ENCODE measurements at places on chromosomes 13 and 19.

- DNase-seq = no peak
These were observed 283.1 kb downstream of the COG6 start for GRCh38 chr13:39938596-39938995.

GRCh38 chr13:35554972-35555623, 78.6 kb upstream of the MAB21L1 start:
- no peak for DNase-seq

DNA sequence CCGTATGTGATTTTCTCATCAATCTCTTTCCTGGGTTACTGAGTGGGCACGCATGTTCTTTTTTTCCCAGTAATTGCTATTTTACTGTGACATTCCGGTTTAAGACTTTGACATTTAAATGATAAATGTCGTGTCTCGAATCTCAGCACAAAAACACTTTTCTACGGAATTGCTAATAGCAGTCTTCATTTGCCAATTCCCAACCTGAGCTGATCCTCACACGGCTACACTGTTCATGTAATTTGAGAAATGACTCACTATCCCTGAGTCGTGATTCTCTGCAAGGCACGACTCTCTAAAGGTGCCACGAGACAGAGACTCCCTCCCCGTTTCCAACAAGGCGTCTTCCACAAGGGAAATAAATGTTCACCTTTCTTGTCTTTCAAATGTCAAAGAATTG, 88.7 kb upstream of the USP29 start:
- no peak for DNase-seq

DNA sequence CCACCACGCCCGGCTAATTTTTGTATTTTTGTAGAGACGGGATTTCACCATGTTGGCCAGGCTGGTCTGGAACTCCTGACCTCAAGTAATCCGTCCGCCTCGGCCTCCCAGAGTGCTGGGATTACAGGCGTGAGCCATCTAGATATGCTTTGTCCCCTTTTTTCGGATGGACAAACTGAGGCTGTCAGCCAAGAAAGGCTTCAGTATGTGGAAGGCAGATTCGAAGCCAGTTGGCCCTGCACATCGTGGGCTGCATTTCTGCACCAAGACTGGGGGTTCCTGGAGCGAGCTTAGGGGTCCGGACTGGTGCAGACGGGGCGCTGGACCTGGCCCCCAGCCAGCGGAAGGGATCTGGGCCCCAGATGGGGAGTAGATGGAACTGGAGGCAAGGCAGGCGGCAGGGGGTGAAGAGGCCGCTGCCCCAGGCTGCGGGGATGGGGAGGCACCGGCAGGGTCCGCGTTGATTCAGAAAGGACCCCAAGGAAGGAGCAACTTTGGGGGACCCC, 9.7 kb upstream of the JUND start:
- no peak for DNase-seq

GRCh38 chr19:23795462-23795861, 36.8 kb upstream of the ZNF681 start:
- DNase-seq = no peak

DNA sequence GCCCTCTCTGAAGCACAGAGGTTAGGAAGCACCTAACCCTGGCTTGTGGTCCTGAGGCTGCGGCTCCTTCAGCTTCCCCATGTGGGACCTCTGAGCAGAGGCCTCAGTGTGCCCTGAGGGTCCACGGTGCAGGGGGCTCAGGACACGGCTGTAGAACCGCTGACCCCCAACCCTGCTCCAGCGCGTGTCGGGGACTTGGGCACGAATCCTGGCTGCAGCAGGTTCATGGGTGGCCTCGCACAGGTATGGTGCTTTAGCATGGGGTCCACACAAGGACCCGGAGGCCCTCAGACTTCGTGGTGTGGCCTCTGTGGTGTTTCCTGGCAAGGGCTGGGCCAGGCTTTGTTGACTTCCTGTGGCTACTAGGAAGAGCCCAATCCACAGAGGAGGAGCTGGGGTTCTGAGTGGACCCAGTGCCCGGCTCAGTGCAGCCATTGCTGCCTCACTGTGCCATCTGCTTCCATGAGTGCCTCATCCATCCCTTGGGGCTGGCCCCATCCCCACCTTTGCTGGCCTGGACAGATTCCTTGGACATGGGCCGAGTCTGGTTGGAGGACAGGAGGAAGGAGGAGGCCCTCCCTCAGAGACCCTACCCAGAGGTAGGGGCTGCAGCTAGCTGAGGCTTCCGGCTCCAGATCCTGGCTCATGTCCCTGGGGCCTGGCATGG, 24.5 kb downstream of the ZBTB7A start:
- DNase-seq = no peak

GRCh38 chr13:92657565-92657964, 569.0 kb upstream of the GPC6 start:
- DNase-seq = no peak

DNA sequence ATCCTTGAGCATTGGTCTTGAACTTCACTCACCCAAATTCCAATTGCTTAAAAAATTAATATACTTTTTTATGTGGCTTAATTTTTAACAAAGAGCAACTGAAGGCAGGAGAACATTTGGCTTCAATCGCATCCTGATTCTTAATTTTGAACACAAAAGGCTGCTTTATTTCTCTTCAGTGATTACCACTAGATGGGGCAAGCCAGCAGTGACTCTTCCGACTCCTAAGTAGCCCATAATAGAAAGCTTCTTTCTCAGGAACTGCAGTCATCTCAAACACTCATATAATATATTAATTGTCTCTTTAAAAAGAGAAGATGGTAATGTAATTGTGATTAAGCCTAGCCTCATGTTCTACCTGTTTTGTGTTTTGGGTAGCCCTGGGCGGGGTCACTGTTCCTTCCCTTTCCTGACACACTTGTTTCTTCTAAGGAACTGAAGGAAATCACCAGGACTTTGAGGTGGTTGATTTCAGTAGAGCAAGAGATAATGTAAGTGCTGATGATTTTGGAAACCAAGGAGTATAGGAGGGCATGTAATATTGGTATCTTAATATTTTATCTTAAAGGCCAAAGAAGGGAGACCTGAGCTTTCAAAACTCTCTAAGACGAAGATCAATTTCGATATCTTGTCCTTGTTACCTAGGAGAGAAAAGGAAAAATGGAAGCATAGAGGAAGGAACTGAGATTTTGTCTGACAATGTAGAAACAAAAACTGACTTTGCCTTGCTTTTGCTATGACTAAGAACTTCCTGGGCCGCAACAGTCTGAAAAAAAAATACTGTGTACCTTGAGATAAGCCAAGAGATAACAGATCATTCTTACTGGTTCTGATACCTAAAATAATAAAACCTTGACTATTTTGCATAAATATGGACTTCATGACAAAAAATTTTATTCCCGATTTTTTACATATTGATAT, 73.1 kb downstream of the TNFSF13B start:
- DNase-seq = no peak

- no peak for DNase-seq
These were observed 656.1 kb downstream of the DACH1 start for GRCh38 chr13:71210861-71211260.

DNA sequence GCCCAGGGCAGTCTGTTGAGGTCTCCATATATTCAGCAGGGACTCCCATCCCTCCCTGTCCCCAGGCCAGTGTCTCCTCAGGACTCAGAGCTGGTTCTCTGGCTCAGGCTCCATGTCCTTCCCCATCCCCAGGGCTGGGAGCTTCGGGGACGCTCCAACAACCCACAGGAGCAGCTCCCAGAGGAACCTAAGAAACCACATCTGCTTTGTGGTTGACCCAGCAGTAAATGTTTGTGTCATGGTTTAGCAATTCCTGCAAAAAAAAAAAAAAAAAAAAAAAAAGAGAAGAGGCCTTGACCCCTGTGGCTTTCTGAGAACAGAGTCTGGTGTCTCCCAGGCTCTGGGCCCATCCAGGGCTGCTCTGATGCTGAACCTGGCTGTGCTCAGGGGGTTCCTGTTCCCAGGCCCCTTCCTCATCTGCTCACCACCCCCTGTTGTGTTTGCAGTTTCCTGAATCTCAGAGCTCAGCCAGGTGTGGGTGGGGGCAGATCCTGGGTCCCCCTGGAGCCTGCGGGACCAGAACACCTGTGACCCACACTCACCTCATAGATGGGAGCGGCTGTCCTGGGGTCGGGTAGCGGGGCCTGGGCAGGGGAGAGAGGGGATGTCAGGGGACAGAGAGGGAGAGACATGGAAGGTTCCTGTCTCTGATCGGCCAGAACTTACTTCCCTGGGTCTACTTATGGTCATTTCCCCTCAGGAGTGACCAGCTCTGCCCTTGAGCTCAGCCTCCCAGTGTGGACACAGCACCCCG, 25.2 kb upstream of the CEACAM1 start:
- peak; percentile 59 for DNase-seq

- DNase-seq = no peak
These were observed at the start of gene ETV2 for GRCh38 chr19:35641515-35642151. ETV2 (plus strand) TSS chr19:35641745; CDS start chr19:35642461, 716 bp downstream.

DNA sequence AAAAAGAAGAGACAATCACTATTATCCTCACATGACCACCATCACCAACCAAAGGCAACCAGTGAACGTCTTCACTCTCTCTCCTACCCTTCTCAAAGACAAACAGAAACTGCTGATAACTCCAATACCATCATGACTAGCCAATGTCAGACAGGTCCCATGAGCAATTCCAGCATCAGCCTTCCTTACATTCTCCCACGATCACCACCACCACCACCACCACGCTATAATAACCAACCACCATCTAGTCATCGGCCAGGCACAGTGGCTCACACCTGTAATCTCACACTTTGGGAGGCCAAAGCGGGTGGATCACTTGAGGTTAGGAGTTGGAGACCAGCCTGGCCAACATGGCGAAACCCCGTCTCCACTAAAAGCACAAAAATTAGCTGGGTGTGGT, 3.9 kb downstream of the MYO1F start:
- DNase-seq = no peak

- DNase-seq = no peak
These were observed 7.7 kb upstream of the LRG1 start for GRCh38 chr19:4547303-4548237.
